ENCODE measurements at places on chromosomes 5 and 9. TPM values are rescaled to one million over a fixed set of nuclear protein-coding genes. Genes with fewer than 3 reads are reported as not detected.

DNA sequence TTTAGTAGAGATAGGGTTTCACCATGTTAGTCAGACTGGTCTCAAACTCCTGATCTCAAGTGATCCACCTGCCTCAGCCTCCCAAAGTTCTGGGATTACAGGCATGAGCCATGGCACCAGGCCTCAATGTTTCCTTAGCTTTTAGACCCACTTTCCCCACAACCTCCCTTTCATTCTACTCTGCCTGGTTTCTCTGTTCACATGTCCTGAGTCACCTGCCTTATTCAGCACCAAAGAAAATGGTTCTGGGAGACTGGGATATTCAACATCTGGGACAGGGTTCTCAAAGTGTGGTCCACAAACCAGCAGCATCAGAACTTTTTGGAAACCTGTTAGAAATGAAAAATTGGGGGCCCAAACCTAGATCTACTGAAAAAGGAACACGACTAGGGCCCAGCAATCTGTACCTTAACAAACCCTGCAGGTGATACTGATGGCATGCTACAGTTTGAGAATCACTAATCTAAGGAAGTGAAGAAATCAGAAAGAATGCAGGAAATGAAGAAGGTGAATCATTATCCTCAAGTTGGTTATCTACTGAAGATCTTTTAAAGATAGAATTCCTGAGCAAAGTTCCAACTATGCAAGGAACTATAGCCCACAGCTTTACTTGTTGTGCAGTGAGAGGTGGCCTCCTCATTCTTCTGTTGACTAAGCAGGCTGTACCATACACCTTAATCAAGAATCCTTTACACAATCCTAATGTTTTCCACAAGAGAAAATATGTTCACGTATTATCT lies 51.8 kb upstream of the CTNNAL1 start:
- DNase-seq, result no peak

GRCh38 chr9:107869111-107869510 lies 379.5 kb upstream of the KLF4 start:
- DNase-seq, result no peak

HEMGN gene
- 0.08 TPM for total RNA-seq

GRCh38 chr5:582936-583635 lies 29.1 kb upstream of the CEP72 start:
- DNase-seq, result no peak

DNA sequence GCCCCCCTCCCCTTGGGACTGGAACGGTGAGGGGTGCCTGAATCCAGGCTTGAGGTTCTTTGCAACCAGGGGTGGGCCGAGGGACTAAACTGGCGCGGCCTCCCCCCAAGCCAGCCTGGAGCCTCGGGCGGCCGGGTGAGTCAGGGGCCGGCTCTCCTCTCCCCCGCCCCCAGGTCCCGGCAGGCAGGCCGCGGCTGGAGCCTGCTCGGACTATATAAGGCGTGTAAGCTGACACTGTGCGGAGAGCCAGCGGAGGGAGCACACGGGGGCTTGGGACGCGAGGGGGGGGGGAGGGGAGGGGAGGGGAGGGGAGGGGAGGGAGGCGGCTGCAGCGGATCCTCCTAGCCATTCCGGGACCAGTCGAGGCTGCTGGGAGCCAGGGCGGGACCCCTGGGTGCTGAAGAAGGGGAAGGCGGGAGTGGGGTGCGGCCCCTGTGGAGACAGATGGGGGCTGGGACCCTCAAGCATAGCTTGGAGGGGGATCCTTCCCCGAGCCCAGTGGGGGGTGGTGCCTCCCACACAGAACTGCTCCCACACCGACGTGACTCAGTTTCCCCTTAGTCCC lies 595 bp downstream of the PDLIM7 start:
- no peak for DNase-seq

DNA sequence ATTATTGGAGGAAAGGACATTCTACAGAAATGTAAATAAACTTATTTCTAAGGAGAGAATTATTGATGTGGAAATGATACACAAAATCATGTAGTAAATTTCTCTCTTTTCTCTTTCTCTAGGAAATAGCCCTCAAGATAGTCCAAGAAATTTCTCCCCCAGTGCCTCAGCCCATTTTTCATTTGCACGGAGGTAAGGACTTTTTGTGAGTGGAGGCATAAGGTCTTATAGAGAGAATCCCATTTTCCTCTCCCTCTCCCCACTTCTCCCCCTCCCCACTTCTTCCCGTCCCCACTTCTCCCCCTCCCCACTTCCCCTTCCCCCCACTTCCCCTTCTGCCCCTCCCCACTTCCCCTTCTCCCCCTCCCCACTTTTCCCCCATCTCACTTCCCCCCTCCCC lies 106.6 kb downstream of the CD180 start:
- DNase-seq, result no peak

ABO gene
- 0.08 TPM for total RNA-seq

Measured in liver (tissue), 10 donors.